EH (cell line): ENCODE measurements at places on chromosomes 4 and X.

- peak; percentile 18 for DNase-seq
Observed at GRCh38 chr4:109816082-109816442, 500 bp downstream of the GAR1 start.

DNA sequence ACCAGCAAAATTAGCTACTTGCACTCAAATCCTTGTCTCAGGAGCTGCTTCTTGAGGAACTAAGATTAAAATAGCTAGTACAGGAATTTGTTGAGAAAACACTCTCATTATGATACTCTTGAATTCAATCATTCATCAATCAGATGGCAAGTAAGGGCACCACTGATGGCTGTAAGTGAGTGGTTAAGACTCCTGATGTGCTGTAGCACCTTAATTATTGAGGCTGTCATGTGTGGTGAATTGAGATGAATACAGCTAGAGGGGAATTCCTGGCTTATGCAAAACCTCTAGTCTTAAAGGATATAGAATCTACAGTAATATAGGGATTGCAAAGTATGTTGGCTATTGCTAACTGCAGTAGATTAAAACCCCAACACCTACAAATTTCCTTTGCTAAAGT, 509.1 kb downstream of the IQCM start:
- no peak for DNase-seq

GRCh38 chr4:180528003-180528402, 1715.2 kb upstream of the TENM3 start:
- DNase-seq = no peak

GRCh38 chrX:115960440-115961084, 210.0 kb upstream of the AGTR2 start:
- DNase-seq = no peak

DNA sequence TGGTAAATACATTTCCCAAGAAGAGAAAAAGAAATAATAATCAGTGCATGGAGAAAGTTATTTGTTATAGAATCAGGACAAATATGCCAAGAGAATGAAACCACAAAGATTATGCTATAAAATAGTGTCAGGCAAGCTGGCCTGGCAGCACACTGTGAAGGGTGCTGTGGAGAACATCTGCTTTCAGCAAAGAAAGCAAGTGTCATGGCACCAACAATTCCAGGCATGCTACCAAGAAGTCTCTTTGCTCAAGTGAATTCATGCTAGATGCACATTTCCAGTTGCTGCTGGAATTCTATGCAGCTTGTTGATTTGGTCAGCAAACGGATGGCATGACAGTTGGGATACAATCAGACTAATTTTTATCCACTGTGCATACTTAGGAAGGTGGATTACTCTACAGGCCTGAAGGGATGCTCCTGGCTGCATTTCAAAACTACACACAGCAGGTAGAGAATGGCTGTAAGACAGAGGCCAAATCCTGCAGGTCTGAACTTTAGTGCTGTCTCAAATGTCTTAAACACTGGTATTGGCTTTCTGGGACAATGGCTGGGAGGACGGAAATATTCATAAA, 154.6 kb upstream of the FAT1 start:
- peak; percentile 67 for DNase-seq

GRCh38 chr4:155930330-155930729, 23.3 kb downstream of the CTSO start:
- no peak for DNase-seq

DNA sequence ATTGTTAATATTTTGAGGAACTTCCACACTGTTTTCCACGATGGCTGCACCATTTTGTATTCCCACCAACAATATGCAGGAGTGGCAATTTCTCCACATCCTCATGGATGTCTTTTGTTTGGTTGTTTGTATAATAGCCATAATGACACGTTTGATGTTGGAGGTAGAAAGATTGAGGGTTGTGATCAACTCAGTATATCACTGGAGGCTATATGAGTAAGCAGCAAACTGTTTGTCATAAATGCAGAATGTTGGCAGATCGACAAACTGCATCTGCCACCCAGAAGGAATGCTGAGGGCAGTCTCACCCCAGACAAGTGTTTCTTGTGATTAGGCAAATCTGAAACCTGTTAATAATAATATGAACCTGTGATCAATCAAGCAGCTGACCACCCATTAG, 243.9 kb upstream of the WDFY3 start:
- DNase-seq = peak; percentile 16

GRCh38 chr4:179582164-179582905, 2140.1 kb upstream of the AGA start:
- no peak for DNase-seq

DNA sequence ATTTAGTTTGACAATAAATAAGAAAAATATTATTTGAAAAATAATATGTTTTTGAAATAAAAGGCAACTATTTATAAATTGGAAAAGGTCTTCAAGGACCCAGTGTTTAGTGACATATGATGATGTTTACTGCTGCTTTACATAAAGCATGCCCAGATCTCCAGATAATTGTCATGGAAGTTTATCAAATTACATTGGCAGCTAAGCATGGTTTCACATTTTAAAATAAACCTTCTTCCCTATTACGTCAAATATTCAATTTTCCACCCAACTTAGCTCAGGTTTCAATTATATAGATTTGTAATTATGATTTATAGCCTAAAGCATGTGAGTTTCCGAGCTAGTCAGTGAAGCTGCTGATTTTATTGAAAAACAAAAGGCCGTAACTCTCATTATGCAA, 417.2 kb downstream of the CFAP47 start:
- no peak for DNase-seq

GRCh38 chr4:89837993-89838390, 1.0 kb upstream of the SNCA start:
- no peak for DNase-seq

DNA sequence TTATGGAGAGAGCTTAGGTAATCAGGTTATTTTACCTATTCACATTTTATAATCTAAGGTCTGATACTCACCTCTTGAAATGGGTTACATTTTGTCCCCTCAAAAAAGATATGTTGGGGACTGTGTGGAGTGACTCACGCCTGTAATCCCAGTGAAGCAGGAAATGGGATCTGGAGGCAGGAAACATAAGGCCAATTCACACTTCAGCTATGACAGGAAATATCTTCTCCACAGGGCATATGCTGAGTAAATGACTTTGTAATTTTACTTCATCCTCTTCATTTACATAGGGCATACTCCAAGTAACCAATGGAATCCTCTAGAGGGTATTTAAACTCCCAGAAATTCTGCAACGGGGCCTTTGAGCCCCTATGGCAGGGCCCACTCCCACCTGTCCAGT, 54.8 kb upstream of the ZMAT1 start:
- DNase-seq = peak; percentile 64

GRCh38 chr4:137640156-137640837, 108.0 kb upstream of the PCDH18 start:
- no peak for DNase-seq

DNA sequence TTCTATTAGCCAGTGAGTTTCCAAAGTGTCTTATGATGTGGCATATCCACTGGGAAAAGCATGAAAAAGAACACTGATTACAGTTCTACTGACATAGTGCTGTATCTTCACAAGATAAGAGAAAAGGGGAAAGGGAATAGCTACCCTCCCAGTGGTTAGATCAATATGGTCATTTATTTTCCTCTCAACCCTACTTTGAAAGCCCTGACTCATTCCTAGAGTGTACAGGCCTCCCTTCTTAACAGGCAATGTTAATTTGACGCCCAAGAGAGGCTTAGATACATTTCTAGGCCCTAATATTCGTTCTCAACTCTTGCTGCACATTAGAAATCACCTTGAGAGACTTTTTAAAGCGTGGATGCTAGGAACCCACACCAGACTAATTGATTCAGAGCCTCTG, 20.4 kb upstream of the BRS3 start:
- DNase-seq = no peak

GRCh38 chrX:150942942-150943594, 40.1 kb upstream of the HMGB3 start:
- DNase-seq = no peak

DNA sequence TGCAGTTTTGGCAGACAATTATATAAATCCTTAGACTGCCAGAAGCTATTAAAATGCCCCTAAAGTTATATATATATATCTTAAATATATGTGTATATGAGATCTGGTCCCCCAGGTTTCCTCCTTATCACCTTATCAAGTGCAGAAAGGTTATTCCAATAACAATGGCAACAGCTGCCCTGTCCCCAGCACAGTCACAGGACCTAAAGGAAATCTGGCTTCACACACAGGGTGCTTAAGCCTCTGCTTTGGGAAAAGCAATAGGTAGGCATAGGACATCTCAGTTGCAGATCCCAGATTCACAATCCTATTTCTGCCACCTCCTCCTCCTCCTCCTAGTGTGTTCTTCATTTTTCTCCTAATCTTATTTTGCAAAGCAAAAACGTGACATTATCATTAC, 5.8 kb downstream of the SLC25A53 start:
- no peak for DNase-seq

GRCh38 chr4:11860996-11861395, 432.3 kb upstream of the HS3ST1 start:
- DNase-seq = no peak

DNA sequence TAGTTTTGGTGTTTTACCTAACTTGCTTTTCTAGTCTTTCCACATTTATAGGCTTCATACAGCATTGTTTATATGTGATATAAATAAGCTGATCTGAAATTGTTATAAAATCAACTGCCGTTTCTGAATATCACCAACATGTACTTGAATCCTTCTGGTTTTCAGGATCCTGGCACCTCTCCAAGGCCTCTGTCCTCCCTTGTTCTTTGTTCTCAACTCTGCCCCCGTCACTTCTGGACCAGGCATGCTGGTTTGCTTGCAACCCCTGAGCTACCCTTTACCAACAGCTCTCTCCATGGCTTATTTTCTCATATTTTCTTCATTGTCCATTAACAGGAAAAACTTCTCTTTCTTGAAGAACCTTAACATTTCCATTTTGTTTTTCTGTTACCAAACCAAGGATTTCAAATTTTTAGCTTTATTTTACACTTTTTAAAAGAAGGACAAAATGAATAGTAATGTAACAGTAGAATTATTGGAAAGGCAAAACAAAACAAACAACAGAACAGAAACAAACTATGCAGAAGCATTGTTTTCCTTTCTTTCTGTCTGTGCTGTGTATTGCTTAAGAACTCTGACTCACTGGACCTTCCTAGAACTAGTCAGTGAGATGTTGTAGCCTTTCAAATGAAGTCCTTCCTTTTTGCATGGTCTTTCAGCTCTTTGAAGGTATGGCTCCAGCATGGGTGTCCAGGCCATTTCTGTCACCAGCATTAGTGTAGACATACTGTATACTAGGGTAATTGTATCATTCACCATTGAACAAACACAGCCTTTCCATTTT, 44.8 kb downstream of the BANK1 start:
- DNase-seq = peak; percentile 45

DNA sequence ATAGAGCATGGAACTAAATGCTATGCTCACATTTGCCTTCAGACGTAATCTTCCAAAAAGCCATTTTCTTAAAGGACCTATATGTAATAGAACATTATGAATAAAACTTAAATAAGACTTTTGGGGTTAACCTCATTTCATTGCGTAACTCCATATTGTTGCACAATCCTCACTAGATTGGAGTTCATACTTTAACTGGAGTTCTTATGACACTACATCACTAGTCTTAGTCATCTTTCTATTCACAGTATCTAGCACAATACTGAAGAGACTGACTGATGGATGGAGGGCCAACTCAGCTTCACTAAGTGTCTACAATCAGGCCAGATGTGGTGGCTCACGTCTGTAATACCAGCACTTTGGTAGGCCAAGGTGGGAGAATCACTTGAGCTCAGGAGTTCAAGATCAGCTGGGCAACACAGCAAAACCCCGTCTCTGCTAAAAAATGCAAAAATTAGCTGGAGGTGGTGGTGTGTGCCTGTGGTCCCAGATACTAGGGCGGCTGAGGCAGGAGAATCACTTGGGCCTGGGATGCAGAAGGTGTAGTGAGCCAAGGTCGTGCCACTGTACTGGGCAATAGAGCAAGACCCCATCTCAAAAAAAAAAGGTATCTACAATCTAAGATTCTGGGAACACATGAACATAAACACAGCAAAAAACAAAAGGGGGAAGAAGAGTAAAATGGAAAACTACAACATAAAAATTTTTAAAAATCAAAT, 80.8 kb upstream of the MAB21L2 start:
- DNase-seq = peak; percentile 85

GRCh38 chr4:8547912-8548730, 32.1 kb upstream of the GPR78 start:
- DNase-seq = peak; percentile 67
